ENCODE measurements at places on chromosomes 4 and X.

DNA sequence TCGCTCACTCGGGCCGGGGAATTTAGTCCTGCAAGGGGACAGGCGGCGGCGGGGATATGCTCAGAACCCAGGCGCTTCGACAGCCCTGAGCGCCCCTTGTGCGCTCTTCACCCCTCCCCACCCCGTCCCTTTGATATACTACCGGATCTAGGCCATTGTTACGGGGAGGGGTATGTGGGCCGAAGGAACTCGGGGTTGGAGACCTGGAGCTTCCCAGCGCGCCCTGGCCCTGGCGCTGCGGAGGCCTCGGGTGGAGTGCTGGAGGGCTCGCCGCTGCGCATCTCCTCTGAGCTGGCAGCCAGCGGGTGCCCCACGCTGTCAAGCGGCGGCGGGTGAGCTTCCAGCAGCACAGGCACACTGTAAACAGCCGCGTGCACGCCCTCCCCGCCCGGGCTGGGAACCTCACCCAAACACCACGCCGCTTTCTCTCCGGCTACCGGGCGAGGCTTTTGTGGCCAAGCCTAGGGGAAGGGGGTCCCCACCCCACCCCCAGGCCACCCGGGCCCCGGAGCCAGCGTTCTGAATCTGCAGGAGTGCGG, 54.5 kb upstream of the BCOR start:
- no peak for DNase-seq

- no peak for DNase-seq
These were observed 122.4 kb downstream of the FNIP2 start for GRCh38 chr4:158891256-158891655.

GRCh38 chrX:39856472-39857121, 241.2 kb downstream of the BCOR start:
- DNase-seq: no peak

DNA sequence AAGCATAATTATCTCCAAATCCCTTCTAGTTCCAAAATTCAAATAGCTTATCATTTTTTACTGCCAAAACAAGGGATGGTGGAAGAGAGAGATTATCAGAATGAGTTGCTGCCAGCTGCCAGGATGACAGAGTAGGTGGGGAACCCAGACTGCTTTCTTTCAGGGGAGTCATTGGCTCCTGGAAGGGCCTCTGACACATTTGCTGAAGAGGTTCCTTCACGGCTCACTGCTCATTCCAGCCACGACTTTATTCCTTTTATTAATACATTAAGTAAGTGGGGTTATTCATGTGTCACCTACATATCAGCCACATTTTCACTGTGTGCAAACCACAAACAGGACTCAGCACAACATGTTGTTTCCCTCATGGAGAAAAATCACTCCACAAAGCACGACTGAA, 12.7 kb upstream of the SMIM43 start:
- DNase-seq: no peak

DNA sequence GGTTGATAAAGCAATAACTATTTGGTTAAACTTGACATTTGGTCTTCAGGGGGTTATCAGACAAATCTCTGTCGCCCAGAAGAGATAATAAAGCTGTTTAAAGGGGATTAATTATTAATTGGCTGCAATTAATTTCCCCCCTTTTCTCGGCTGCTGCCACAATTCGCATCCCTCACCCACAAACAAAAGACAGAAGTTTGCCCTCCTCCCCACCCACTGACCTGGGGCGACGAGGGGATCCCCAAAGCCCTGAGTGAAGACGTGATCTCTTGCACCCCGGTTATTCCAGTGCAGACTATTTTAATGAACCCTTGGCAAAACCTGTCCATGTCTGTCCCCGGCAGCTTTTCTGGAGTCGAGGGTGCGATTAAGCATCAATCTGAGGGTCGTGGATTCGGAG, 55.7 kb upstream of the TMEM33 start:
- no peak for DNase-seq
